ENCODE measurements at places on chromosomes 5 and 9.

DNA sequence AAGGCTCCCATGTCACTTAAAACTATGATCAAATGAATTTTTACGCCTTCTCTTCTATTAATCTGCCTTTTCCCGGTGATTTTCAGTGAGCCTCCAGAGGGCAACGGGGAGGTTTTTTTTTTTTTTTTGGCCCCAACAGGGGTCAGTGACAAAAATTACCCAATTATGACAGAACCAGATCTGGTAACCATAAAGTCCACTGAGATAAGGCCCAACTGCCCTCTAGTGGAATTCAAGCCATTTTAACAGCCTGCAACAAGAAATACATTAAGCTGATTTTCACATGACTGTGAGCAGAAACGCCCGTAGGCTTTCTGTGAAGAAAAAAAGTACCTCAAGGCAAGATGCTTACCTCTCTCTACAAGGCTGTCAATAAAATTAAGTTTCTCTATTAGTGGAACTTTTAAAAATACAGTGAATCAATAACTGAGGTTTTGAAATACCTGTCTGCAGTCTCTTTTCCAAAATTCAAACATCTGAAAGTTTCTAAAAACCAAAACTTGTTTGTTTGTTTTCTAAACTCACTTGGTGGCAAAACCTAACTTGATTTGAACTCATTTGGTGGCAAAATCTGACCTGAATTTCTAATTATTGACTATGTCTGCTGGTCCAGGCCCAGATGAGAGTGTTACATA, 49.7 kb upstream of the FST start:
- peak; percentile 5 for DNase-seq

DNA sequence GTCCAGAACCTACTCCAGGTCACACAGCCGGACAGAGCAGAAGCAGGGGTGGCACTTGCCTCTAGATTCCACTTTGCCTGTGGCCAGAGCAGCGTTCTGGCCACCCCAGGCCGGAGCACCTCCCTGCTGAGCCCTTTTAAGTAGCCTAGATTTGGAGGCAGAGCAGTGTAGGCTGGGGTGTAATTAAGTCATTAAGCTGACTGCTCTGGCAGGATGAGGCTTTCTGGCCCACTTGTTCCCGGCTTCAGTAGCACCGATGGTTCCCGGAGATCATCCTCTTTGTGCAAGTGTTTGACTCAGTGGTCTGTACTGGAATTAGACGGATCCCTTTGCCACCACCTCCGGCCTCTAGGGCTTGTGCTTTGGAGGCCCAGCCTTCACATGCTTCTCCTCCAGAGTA, 281.9 kb upstream of the ANKRD55 start:
- no peak for DNase-seq

- DNase-seq = no peak
Observed at GRCh38 chr5:133658327-133658726, 46.0 kb upstream of the FSTL4 start.

GRCh38 chr9:111621895-111622480, 9.1 kb upstream of the DNAJC25 start:
- DNase-seq = peak; percentile 52

GRCh38 chr5:40367255-40367654, 312.5 kb upstream of the PTGER4 start:
- DNase-seq = no peak

- DNase-seq = peak; percentile 38
Observed at GRCh38 chr9:36008774-36009300, 27.9 kb upstream of the RECK start.

- peak; percentile 23 for DNase-seq
Observed at GRCh38 chr9:109560470-109561132, 62.5 kb upstream of the PTPN3 start.

DNA sequence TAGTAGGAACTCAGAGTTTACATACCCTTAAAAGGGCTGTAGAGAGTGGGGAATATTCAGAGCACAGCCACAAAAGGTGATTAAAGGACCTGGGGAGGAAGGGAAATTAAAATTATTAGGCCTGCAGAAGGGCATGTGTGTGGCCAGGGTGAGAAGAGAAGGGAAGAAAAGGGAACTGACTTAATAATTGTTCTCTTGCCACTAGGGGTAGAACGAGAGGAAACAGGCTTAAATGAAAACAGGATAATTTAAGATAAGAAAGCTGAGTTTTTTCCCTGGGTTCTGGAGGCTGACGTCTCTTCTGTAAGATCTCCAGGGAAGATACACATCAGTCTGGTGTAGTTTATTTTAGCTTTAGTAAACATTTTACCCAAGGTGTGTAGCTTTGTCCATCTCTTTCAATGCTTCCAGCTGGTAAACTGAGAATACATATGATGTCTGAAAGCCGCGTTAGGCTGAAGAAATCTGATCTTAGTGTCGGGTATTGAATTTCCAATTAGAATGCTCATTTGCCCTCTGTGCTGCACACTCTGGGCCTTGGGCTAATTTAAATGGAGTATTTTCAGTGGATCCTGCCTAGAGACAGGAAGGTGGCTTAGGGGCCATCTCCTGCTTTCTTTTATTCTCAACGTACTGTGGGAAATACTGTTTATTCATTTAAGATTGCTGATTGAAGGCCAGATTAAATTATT, 416.8 kb downstream of the TMEM38B start:
- DNase-seq = no peak

DNA sequence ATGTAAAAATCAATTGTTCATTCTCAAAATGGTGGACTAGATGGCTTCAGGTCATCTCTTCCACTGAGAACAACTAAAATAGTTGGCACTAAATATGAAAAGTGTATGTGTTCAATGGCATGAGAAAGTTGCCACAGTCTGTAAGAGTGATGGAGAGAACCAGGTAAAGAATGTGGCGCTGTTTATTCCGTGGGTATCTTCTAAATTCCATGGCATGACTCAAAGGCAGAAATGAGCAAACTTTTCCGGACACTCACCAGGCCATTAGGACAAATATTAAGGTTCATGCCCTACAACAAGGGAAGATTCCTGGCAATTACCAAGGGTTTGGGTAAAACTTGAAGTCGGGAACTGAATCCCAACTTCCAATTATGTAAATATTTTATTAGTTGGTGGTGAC, 825.4 kb upstream of the CDH6 start:
- no peak for DNase-seq

- no peak for DNase-seq
Observed at GRCh38 chr9:134563397-134563796, 78.2 kb upstream of the COL5A1 start.

DNA sequence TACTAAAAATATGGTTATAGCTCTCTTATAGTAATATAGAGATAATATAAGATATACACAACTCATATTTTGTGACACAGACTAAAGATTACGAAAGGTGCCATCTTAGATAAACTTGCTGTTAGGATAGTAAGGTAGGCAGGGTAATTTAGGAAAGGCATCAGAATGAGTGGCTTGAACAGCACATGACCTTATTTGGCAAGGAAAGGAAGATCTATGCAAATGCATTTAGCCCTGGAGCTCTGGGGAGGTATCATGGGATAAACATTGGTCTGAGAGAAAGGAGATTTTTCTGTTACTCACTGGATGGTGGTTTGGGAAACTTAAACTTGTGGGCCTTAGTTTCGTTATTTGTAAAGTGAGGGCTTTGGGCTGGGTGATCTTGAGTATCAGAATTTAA, 65.8 kb downstream of the KCTD16 start:
- no peak for DNase-seq

DNA sequence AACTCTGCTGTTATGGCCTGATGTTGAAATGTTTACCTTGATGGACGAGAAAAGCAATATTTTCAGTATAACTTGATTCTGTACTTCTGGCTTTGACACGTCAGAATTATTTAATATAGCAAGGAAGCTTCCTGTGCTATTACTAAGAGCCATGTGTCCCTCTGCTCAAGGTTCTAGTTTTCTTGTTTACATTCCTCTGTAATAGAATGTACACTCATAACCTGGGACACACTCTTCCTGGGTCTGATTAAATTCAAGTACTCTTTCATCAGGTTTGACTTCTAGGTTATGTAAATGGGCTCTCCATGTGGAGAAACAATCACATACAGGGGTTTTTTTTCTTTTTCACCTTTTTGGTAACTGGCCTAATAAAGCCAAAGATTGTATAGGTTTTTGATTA, 33.1 kb downstream of the GTF3C4 start:
- DNase-seq = no peak

DNA sequence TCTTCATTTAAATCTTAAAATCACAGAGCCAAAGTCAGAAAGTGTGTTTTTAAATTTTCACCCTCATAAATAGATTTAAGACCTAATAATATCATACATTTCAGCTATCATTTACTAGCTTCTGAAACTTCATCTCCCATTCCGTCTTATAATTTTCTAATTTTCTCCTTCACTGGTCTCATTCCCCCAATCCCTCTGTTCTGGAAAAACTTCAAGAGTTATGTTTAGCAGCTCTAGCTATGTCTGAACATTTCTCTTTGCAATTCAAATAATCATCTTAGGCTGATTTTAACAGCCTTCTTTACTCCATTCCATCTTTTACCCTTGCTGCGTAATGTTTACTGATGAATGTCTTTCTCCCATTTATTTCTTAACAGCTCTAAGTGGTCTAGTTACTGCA, 192.4 kb downstream of the SLF1 start:
- DNase-seq = no peak

DNA sequence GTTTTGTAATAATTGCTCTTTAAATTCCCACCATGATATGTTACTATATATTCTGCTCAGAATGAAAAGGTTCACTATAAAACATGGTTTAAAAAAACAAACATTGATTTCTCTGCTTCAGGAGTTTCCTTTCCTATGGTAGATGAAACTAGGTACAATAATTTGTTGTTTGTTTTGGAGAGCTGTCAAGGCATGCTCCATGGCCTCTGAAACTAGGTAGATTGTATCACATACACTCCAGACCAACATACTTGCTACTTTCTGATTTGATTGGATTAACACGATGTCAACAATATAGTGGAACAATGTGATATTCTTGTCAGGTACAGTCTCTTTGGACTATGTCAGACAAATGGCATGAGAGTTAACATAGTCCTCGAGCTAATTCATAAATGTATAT, 452.7 kb upstream of the CDH9 start:
- no peak for DNase-seq

DNA sequence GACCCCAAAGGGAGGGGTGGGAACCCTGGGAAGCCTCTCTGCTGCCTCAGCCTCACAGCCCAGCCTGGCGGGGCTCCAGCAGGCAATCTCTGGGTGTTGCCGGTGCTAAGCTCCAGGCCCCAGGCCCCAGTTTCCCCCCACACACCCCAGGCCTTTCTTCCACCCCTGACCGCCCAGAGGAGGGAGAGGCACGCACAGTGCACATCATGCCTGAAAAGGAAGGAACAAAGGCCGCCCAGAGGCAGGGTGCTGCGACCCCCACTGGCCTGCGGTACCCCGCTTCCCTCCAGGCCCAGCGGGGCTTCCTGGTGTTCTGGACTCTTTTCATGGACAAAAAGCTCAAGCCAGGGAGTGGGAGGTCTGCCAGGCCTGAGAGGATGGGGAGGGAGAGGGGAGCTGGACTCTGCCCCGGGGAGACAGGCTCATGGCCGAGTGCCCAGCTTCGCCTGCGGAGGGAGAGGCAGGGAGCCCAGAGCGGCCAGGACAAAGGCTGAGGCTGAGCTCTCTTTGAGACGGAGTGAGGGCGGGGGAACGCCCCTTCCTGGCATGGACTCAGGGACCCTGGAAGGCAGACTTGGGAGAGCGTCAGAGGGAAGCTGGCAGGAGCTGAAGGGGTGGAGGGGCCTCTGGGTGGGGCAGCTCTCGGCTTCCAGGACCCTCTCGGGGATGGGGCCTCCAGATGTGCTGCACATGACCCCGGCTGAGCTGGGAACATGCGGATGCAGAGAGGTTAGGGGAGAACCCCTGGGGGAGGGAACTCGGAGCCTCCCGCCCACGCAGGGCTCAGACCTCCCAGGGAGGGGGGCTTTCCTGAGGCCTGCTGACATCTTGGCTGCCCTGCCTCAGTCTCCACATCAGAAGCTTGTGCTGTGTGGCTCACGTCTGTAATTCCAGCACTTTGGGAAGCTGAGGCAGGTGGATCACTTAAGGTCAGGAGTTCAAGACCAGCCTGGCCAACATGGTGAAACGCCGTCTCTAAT, 1.8 kb upstream of the ENTPD2 start:
- DNase-seq = peak; percentile 88

GRCh38 chr9:123107639-123108285, 74.3 kb downstream of the GPR21 start:
- no peak for DNase-seq

- DNase-seq = no peak
Observed at GRCh38 chr5:150146235-150146634, 9.4 kb downstream of the PDGFRB start.

DNA sequence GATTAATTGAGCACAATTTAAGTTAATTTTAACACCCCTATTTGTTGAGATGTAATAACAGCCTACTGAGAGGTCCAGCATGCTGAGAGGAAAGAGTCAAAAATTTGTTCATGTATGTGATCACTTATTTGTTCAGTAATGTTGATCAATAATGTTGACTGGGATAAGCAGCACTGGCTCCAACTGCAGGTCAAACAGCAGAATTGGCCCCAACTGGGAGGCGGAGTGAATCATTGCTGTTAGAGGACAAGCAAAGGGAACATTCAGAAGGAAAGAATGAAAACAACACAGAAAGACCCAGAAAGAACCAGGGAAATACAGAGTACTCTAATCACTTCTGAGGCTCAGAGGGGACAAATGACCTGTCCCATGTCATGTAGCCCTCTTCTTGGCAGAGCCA, 221.1 kb downstream of the COMMD10 start:
- DNase-seq = no peak

DNA sequence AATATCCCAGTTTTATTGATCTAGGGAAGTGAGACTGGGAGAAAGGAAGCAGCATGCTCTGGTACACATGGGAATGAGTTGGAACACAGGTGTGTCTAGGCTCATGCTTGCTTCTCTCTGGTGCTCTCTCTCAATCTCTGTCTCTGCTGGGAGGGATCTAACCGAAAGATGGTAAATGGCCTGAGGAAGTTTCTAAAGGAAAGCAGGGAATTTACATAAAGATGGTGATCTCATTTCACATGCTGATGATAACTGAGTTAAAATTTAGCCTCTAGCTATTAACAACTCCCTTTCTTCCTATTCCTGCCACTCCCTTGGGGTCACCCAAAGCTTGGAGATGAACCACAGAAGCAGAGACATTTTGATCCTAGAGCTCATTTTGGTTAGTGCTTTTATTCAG, 436.2 kb downstream of the SH3GL2 start:
- DNase-seq = no peak

DNA sequence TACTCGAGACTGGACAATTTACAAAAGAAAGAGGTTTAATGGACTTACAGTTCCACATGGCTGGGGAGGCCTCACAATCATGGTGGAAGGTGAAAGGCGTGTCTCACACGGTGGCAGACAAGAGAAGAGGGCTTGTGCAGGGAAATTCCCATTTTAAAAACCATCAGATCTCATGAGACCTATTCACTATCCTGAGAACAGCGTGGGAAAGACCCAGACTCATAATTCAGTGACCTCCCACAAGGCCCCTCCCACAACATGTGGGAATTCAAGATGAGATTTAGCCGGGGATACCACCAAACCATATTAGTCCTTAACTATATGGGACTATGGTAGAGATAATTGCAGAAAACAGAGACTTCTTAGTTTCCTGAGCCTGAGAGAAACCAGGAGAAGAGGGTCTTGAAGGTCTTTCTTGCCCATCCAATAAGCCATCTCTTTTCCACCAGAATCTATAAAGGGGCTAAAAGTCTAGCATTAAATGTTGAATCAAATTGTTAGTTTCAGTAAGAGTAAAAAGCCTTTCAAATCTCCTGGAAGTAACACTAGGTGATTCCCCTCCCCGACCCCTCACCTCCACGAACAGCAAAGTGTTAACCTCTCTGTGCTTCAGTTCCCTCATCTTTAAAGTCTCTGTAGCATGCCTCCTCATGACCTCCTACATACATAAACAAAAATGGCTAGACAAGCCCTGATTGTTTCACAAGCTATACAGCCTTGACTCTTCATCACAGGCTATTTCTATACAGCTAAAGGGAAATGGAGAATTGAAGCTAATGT, 259.1 kb downstream of the TMEM167A start:
- DNase-seq = no peak
